NCI-H2171 treated with DMSO at 0.1 percent for 48 hours (cell line): ENCODE measurements at places on chromosomes 3 and 15.

DNA sequence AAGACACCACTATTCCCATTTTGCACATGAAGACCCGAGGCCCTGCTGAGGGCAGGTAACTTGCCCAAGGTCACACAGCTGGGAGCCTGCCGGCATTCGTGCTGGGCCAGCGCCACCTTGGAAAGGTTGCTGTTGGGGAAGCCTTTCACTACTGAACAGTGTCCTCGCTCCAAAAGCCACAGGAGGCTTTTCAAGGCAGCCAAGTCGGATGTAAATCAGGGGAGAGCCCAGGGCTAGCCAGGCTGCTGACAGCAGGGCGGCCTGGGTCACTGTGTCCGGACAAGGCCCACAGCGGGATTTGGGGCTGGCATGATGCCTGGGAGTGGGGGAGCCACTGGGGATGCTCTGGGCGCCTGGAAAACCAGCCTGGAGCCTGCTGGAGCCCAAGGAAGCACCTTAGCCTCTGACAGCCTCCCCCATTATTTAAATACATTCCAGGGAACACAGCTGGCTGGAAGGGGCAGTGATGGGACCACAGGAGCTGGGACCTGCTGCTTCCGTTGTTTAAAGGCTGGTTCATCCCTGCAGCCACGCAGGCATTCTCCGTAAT, 10.5 kb downstream of the SLC6A6 start:
- DNase-seq, result no peak

- DNase-seq, result peak; percentile 72
These were observed 267.7 kb downstream of the XXYLT1 start for GRCh38 chr3:195003006-195003892.

DNA sequence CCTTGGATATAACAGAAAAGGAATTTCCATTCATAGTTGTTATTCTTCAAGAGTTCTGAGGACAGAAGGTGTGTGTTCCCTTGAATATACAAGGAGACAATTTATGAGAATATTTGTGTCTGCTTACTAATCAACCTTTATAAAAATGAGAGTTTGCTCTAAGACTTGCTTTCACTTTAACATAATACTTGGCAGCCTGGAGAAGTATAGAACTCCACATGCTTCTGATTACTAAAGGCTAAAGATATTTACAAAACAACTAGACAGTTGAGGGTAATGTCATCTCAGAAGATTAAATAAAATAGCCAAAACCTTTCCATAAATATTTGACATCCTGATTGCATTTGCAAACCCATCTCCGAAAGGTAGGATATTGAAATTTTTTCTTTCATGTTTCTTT, 727.1 kb upstream of the NAALADL2 start:
- DNase-seq, result no peak

GRCh38 chr3:42778644-42779043, 5.6 kb upstream of the CCDC13 start:
- DNase-seq, result no peak

DNA sequence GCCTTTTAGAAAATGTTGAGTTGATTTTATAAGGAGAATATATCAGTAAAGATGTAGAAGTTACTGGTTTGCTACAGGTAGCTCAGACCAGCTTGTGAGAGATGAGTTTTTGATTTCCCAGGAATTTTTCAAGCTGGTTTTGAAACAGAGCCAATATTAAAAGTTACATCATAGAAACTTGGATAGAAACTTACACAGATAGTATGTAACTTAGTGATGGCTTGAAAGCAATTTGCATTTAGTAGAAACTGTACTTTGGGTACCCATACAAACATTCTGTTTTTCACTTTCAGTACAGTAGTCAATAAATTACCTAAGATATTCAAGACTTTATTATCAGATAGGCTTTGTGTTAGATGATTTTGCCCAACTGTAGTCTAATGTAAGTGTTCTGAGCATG, 93.4 kb downstream of the RBMS3 start:
- DNase-seq, result no peak

DNA sequence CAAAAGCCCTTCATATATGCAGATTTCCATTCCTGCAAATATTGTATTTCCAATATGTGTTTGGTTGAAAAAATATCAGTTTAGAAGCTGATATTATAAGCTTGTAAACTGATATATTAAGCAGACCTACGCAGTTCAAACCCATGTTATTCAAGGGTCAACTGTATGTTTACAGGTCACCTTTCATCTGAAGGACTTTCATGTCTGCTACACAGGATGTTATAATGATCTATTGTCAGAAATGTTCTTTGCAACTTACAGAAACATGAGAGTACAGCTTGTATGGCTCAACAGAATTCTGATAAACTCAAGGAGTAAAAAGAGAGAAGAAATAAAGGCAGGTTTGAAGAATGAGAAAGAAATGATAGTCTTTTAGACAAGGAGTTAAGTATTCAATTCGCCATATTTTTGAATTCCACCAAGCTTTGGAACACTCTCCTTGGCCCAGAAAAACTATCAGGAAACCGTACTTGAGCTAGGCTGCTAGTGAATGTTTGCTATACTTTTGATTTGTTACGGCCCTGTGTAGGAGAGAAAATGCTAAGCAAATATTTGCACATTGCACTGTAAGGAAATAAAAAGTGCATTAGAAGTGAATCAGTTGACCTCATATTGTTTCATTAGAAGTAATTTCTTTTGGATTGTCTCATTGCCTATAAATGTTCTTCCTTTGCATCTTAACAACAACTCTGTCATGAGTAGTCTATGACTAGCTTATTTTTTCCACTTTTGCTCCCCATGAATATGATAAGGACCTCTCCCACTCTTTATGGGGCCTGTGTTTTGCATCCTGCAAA, 81.2 kb downstream of the NEK11 start:
- DNase-seq, result no peak

DNA sequence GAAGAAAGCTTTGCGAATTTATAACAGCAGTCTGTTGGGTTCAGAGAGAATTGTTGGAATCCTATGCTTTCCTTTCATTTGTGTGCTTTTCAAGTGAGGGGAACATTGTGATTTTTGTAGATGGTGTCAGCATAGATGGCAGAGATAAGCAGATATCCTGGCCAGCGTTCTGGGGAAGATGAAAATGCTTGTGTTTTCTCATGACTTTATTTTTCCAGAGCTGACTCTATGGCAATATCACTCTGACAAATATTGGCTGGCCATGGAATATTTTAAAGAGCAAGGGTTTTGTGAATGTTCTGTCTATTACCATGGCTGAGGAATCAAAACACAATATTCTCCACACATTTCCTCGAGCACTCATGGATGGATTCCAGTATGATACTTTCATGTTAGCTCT, 108.8 kb downstream of the MITF start:
- no peak for DNase-seq

- no peak for DNase-seq
These were observed 292.9 kb upstream of the NR2F2 start for GRCh38 chr15:96037584-96037983.

GRCh38 chr3:31170932-31171670, 276.6 kb upstream of the GADL1 start:
- DNase-seq, result no peak

DNA sequence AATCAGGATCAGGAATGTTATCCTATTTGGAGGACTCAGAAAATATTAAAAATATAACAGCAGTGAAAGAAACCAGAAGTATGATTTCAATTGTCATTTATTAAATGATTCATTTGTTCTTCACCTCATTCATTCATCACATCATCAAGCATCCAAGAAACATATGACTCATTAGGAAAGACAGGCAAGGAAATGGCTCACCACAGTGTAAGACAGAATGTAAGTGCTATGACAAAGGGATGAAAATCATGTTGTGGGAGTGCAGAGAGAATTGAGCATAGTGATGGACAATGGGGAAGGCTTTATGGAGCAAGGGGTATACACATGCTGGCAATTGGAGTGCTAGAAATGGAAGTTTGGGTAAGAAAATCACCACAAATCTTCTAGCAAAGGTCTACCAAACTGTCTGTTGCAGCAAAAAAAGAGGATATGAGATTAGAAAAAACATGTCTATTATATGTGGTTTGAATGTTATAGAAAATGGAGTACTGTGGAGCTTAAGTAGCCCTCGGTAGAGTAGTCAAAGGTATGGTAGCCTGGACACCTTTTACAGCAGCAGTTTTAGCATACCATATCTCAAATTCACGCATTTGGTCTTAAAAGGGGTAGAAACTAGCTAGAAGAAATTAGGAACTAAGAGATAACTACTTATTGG, 111.1 kb upstream of the GPR149 start:
- no peak for DNase-seq

DNA sequence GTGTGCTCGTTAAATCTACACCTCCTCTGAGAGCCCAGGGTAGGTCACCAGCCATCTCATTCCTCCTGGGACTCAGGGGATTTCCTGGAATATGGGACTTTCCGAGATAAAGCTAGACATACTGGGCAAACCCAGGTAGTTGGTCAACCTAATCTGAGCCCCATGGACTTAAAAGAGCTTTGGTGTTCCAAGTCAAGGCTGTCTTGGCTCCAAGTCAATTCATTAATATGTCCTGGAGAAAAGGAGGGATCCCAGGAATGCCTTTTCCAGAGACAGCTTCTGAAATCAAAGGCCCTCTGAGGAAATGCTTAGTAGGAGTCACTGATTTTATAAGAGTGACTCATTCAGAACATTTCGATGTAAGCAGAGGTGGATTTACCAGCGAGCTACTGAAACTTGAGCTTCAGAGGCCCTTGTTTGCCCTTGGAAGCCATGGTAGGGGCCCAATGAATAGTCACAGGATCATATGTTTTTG, 137.3 kb upstream of the UBE2E1 start:
- no peak for DNase-seq

DNA sequence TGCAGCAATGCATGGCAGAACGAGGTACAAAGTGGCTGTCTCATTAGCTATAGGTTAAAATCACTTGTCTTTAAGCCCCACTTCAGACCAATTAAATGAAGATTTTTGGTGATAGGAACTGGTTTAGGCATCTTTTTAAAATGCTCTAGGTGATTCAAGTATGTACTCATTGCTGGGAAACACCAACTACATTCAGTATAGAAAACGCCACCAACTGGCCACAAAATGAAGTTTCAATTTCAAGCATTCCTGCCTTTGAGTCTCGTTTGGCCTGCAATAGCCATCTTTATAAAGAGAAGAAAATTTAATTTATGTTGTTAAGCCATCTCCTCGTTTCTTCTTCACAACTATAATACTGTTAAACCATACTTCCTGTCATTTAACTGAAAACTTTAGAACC, 587.9 kb downstream of the GBE1 start:
- DNase-seq, result no peak

- DNase-seq, result no peak
These were observed 37.6 kb downstream of the OSTN start for GRCh38 chr3:191236646-191237045.

DNA sequence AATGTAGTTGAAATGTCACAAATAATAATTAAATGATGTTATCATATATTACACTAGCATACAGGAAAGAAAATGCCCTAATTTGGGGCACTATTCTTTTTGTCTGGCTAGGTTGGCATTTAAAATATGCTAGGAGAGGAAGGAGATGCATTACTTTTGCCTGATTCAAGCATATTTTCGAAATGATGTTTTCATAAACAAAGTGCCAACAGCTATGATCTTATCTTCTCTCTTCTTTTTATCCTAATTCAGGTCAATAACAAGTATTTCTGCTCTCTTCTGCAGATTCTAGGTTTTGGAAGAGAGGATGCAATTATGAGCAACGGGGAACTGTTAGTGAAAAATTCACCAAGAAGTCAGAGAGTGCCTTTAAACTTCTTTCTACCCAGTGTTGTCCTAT, 55.8 kb upstream of the NR2F2 start:
- no peak for DNase-seq

DNA sequence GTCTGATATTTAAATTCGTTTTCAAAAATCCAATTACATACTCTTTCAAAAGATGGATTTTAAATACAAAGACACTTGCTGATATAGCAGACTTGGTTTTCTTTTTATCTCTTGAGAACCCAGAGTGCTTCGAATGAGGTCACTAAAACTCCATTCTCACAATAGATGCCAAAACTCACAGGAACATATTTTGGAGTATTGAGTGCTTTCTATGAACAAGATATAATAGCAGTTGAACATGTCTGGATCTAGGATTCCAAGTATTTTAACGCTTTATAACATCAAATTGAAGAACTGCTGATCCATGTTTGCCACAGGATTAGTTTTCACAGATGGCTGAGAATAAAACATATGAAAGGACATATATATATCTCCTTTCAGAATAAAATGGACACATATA, 113.2 kb downstream of the SAMMSON start:
- DNase-seq, result no peak

- DNase-seq, result no peak
These were observed 4.3 kb upstream of the ULK4 start for GRCh38 chr3:41966206-41966605.

DNA sequence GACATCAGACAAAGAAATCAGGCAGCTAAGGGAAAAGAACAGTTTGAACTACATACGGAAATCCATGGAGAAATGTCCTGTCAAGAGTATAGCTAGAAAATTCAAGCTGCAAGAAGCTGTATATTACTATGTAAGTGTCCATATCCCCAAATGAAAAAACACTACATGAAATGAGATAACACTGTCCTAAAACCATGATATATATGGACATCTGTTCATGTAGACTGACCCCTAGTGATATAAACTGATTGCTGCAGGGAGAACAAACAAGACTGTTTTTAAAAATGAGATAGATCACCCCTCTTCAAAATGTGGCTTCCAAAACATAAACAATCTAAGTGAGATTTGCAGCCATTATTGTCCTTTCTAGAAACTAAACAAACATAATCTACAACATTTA, 985.6 kb downstream of the EPHA3 start:
- DNase-seq, result no peak

DNA sequence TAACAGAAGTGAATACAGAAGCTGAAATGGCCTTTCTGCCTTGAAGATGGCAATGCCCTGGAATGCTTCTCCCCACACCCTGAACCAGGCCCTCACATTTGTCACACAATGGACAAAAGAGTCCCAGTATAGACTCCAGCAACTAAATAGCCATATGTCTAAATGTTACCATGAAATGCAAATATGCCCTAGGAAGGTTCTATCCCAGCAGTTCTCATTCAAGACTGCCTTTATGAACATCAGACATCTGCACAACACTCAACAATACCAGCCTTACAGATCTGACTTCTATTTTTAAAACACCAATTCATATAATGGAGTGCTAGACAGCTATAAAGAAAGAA, 7.9 kb downstream of the ITGB5 start:
- DNase-seq, result no peak

- no peak for DNase-seq
These were observed 42.7 kb downstream of the FAM174B start for GRCh38 chr15:92612891-92613290.

DNA sequence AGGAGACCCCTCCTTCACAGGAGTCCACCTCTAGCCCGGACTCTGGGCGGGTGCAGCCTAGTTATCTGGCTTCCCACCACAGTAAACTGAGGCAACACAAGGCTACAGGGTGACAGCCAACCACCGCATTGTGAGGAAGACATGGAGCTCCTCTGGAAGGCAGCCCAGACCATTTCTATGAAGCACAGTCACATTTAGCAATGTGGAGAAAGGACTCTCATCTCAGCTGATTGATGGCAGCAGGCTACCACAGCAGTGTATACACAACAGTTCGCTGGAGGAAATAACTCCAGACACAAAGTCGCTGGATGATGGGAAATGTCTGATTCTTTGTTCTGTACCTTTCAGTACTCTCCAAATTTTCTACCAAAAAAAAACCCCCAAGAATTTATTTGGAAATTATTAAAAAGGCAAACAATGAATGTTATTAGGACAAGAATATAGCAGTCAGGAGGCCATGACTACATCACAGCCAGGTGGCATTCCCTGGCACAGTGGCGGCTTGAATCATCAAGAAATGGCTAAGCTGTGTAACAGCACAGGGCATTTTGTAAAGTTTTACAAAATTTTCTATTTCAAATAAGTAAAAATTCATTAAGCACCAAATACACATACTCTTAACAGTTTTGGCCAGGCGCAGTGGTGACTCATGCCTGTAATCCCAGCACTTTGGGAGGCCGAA, 40.1 kb downstream of the FAN1 start:
- no peak for DNase-seq
